Effector memory CD4-positive, alpha-beta T cell (primary cell): ENCODE measurements at places on chromosomes 12 and 14.

- no peak for DNase-seq
Observed at GRCh38 chr14:97185186-97185585, 388.0 kb downstream of the VRK1 start.

- DNase-seq: no peak
Observed at GRCh38 chr14:65997347-65997746, 488.8 kb upstream of the CCDC196 start.

DNA sequence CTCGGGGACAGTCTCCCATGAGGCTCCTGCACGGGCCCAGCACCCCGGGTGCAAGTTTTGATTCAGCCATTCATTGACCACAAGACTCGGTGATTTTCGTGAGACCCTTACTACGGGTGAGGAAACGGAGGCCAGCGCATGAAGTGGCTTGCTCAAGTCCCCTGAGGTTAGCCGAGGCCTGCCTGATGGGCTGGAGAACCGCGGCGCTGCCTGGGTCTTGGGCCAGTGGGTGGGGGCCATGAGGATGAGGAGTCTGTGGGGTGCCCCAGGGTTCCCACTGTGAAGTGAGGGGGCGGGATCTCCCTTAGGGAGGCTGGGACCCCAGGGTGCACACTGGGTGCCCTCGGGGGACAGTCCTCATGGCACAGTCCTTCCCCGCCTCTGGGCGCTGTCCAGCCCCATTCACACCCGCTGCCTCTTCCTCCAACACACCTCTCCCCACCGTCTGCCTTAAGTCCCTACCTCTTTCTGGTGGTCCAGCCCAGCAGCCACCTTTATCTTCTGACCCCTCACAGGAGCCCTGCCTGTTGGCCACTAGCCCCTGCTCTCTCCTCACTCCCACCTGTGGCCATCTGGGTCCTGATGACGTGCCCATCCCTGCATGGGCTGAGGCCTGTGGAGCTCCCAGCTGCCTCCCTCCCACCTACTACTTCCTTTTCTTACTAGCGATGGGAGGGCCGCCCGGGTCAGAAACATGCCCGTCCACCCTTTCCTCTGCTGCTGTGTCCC, 16.3 kb downstream of the BEGAIN start:
- no peak for DNase-seq

DNA sequence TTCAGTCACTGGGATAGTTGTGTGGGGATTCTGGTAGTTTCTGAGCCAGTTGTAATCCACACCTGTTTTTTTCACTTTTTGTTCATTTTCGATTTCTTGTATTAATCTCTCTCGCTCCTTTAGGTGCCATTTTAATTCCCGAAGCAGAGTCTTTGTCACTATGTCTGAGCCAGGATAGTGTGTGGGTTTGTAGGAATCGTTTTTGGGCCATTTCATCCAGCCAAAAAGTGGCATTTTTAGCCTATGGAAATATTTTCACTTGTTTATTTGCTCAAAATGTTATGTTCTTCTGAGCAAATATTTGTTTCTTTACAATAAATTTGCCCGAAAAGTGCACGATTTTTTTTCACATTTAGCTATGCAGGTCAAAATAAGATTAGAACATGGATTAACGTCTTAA, 867 bp downstream of the RD3L start:
- DNase-seq: no peak

- DNase-seq: no peak
Observed at GRCh38 chr14:61563880-61564617, 131.3 kb upstream of the HIF1A start.
